Mesenteric fat pad (tissue), 1 donor: ENCODE measurements at places on chromosomes 3 and 15. TPM values are rescaled to one million over a fixed set of nuclear protein-coding genes. Genes with fewer than 3 reads are reported as not detected.
A peak's percentile ranks its signal among the peaks of the same experiment; 100 is the strongest.

GRCh38 chr3:197329382-197329781 is 31.0 kb upstream of the DLG1 start:
- DNase-seq, result no peak

DNA sequence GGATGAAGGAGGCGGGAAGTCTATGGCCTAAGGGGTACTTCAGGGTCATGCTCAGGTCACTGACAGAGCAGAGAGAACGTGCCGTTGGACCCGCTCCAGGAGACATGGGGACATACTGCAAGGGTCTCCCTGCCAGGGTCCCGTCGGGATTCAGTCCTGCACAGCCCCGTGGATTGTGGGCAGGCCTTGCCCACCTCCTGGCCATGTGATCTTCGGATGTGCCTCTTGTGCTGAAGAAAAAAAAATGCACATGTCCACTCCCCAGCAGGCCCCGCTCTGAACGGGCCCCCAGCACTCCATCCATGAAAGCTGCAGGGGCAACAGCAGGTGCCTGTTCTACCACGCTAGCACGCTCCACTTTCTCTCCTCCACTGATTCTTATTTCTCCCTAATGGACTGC is 22.9 kb downstream of the ST8SIA2 start:
- DNase-seq, result peak; percentile 73

- no peak for DNase-seq
Measured at GRCh38 chr15:91472316-91472756, 372.3 kb downstream of the SV2B start.

GRCh38 chr3:176692199-176692965 is 504.9 kb downstream of the TBL1XR1 start:
- DNase-seq, result no peak

DNA sequence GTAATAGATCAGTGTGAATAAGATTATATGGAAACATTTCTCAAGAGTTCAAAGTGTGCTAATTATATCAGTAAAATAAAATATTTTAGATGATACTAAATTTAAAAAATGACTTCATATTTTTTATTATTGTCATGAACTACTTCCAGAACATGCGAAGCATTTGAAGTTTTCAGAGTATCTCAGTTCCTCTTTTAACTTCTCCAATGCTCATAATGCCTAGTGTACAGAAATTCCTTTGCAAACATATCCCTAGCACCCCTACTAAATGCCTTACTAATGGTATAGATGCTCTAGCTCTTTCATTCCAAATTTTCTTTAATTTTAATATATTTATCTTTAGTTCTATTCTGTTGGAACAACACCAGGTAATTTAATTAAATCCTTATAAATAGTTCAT is 580.4 kb downstream of the CADM2 start:
- DNase-seq, result no peak

Gene GPR27
- 1.5 TPM for total RNA-seq

Gene SGO1
- 0.32 TPM for total RNA-seq

Gene WDR48
- total RNA-seq, result 23.4 TPM
